ENCODE measurements at places on chromosomes 13 and 19. TPM values are rescaled to one million over a fixed set of nuclear protein-coding genes. Genes with fewer than 3 reads are reported as not detected.

Gene FUT1
- not detected for total RNA-seq

Gene SHC2
- not detected for total RNA-seq

Gene C19orf38
- 2.7 TPM for total RNA-seq

Gene ZNF8
- total RNA-seq: 3.6 TPM

Gene CGB1
- total RNA-seq: not detected

Gene PODNL1
- total RNA-seq: 0.70 TPM

Gene CATSPERD
- total RNA-seq: not detected

Gene PEG3
- not detected for total RNA-seq

Gene SIGLEC14
- not detected for total RNA-seq

Gene FAM124A
- not detected for total RNA-seq

Gene GRK1
- total RNA-seq: 0.14 TPM

Gene SYCN
- not detected for total RNA-seq

Gene CBLC
- total RNA-seq: not detected
